ENCODE measurements at places on chromosomes 13 and 19.
A peak's percentile ranks its signal among the peaks of the same experiment; 100 is the strongest.

GRCh38 chr19:35493971-35494370 lies 3.7 kb upstream of the KRTDAP start:
- no peak overlapping the region for H3K27ac ChIP-seq
- H3K27me3 ChIP-seq = no peaks in the 10 kb centered on the region
- H3K4me3 ChIP-seq = no peak overlapping the region

- DNase-seq = no peak
- H3K4me3 ChIP-seq = no peak overlapping the region
- no peak overlapping the region for H3K27ac ChIP-seq
- H3K4me1 ChIP-seq = no peaks in the 10 kb centered on the region
- no peaks in the 10 kb centered on the region for H3K27me3 ChIP-seq
Measured at GRCh38 chr13:102763741-102764140, 9.8 kb downstream of the TEX30 start.

- no peak for DNase-seq
- H3K27me3 ChIP-seq = no peaks in the 10 kb centered on the region
- H3K36me3 ChIP-seq = peaks cover 89% of the 10 kb centered on the region
- no peaks in the 10 kb centered on the region for H3K4me1 ChIP-seq
Measured at GRCh38 chr19:4103080-4103433, 20.9 kb downstream of the MAP2K2 start.

DNA sequence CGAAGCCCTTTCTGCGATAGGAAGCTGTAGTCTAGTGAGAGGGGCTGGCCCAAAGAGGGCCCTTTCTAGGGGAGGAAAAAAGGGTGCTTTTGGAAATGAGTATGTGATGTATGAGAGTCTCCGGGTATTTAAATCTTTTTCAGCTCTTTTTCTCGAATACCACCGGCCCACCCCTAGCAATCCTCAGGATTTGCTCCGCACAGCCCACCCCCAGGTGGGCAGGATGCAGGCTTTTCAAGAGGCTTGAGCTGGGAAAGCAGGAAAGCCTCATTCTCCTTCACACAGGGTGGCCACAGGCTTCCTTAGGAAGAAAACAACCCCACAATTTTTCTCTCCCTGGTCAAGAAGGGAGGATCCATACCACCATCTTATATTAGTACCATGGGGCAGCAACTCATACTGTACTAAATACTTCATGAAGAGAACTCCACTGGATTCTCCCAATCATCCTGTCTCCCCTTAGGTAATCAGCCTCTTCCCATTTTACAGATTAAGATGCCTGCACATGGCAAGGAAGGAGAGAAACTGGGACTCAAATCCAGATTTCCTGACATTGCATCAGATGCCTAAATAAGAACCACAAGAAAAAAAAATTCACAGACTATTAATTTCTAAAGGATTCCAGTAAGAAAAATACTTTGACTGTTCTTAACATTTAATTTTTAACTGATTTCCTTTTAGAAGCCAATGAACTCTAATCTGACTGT lies 84.4 kb downstream of the STK24 start:
- H3K36me3 ChIP-seq = no peaks in the 10 kb centered on the region
- no peaks in the 10 kb centered on the region for H3K27me3 ChIP-seq
- no peak overlapping the region for H3K27ac ChIP-seq
- H3K4me3 ChIP-seq = no peak overlapping the region
- DNase-seq = no peak

- H3K36me3 ChIP-seq = no peaks in the 10 kb centered on the region
- H3K27me3 ChIP-seq = no peaks in the 10 kb centered on the region
- peaks cover 5% of the 10 kb centered on the region for H3K4me1 ChIP-seq
Measured at GRCh38 chr13:47133011-47133445, 236.2 kb upstream of the HTR2A start.

DNA sequence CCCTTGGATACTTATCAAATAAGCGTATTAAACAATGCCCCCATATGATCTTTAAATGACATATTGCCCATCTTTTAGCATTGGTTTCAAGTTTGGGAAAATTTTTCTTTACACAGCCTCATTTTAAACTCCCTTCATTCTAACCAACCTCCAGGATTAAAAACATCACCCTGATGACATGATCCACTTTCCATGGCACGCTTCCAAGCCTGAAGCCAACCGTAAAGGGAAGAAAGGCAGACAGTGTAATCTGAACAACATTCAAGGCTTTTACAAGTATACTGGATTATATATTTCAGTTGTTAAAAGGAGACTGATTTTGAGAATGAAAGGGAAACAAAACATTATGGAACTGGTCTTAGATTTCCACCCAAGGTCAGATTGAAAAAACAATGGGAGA lies 1721.9 kb downstream of the OLFM4 start:
- H3K4me1 ChIP-seq = no peaks in the 10 kb centered on the region
- no peak overlapping the region for H3K27ac ChIP-seq
- no peaks in the 10 kb centered on the region for H3K27me3 ChIP-seq
- no peak overlapping the region for H3K4me3 ChIP-seq
- no peaks in the 10 kb centered on the region for H3K36me3 ChIP-seq
- no peak for DNase-seq

GRCh38 chr19:17481986-17482385 lies 11.7 kb downstream of the SLC27A1 start:
- H3K4me1 ChIP-seq = peaks cover 5% of the 10 kb centered on the region
- H3K27ac ChIP-seq = no peak overlapping the region
- H3K36me3 ChIP-seq = no peaks in the 10 kb centered on the region
- DNase-seq = no peak
- no peak overlapping the region for H3K4me3 ChIP-seq
- no peaks in the 10 kb centered on the region for H3K27me3 ChIP-seq

- no peaks in the 10 kb centered on the region for H3K27me3 ChIP-seq
- H3K4me3 ChIP-seq = no peak overlapping the region
- no peaks in the 10 kb centered on the region for H3K4me1 ChIP-seq
- peaks cover 35% of the 10 kb centered on the region for H3K36me3 ChIP-seq
- H3K27ac ChIP-seq = no peak overlapping the region
Measured at GRCh38 chr19:52533901-52534300, 6.4 kb downstream of the ZNF808 start.

DNA sequence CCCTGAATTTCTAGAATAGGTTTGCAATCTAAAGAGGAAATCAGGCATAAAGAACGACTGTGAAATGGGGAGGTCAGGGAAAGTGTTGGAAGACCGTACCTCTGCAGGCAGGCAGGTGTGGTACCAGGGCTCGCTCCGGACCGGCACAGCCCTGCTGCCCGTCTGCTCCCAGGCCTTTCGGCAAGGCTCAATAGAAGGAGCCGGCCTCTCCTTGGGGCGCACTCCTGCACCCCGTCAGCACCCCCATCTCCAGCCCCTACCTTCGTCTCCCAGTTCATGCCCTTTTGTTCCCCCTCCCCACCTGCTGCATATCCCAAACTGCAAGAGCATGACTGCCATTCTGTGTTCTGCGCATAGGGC lies 139.8 kb upstream of the SOX1 start:
- no peaks in the 10 kb centered on the region for H3K36me3 ChIP-seq
- no peak overlapping the region for H3K27ac ChIP-seq
- DNase-seq = no peak
- H3K4me1 ChIP-seq = no peaks in the 10 kb centered on the region
- H3K27me3 ChIP-seq = peaks cover 14% of the 10 kb centered on the region
- no peak overlapping the region for H3K4me3 ChIP-seq

GRCh38 chr13:96796091-96796633 lies 198.1 kb downstream of the OXGR1 start:
- no peaks in the 10 kb centered on the region for H3K4me1 ChIP-seq
- H3K36me3 ChIP-seq = no peaks in the 10 kb centered on the region
- DNase-seq = no peak
- no peak overlapping the region for H3K4me3 ChIP-seq
- H3K27ac ChIP-seq = no peak overlapping the region
- no peaks in the 10 kb centered on the region for H3K27me3 ChIP-seq

- H3K36me3 ChIP-seq = no peaks in the 10 kb centered on the region
- no peaks in the 10 kb centered on the region for H3K27me3 ChIP-seq
- H3K27ac ChIP-seq = no peak overlapping the region
- no peak for DNase-seq
Measured at GRCh38 chr13:73215823-73216222, 157.0 kb downstream of the KLF5 start.

DNA sequence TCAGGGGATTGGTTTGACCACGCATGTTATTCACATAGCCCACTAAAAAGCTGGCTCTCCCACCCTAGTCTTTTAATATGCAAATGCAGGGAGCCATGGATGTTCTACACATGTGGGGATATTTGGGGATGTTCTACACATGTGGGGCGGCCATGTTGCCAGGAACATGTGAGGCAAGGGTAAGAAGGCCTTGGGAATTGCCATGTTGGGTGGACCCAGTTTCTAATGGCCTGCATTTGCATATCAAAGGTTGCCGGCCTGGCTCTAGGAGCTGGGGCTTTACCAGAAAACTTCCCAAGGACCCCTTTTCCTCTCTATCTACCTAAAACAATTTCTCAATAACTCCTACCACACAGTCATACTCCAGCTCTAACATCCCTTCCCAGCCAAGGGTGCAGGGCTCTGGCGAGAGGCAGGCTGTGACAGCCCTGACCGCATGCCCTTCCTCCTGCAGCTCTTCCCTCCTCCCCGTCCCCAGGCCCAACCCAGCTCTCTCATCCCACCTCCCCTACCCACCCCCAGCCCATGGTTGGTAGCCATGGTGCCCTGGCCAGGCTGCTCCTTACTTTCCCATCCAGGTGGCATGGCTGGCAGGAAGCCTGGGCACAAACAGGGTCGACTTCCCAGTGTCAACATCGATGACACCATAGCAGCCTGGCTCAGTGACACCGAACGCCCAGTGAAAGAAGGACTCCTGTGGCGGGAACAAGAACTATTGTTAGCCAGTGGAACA lies 11.0 kb downstream of the PEPD start:
- H3K27me3 ChIP-seq = no peaks in the 10 kb centered on the region
- no peak overlapping the region for H3K27ac ChIP-seq
- H3K4me1 ChIP-seq = peaks cover 10% of the 10 kb centered on the region
- no peak for DNase-seq
- H3K4me3 ChIP-seq = no peak overlapping the region

- H3K27me3 ChIP-seq = no peaks in the 10 kb centered on the region
- no peak overlapping the region for H3K27ac ChIP-seq
- no peaks in the 10 kb centered on the region for H3K36me3 ChIP-seq
Measured at GRCh38 chr19:6613711-6614110, 22.8 kb upstream of the CD70 start.

- H3K27me3 ChIP-seq = peaks cover 2% of the 10 kb centered on the region
- H3K4me3 ChIP-seq = peak overlapping the region; percentile 66
- no peak overlapping the region for H3K27ac ChIP-seq
- peaks cover 37% of the 10 kb centered on the region for H3K36me3 ChIP-seq
- H3K4me1 ChIP-seq = no peaks in the 10 kb centered on the region
Measured at GRCh38 chr19:16368385-16369305, 44.0 kb downstream of the KLF2 start.

GRCh38 chr19:34120846-34121639 lies 51.3 kb upstream of the LSM14A start:
- H3K4me3 ChIP-seq = no peak overlapping the region
- no peak overlapping the region for H3K27ac ChIP-seq
- H3K4me1 ChIP-seq = peaks cover 16% of the 10 kb centered on the region
- no peak for DNase-seq
- H3K27me3 ChIP-seq = no peaks in the 10 kb centered on the region
- no peaks in the 10 kb centered on the region for H3K36me3 ChIP-seq

- no peaks in the 10 kb centered on the region for H3K36me3 ChIP-seq
- no peak overlapping the region for H3K4me3 ChIP-seq
- no peaks in the 10 kb centered on the region for H3K4me1 ChIP-seq
- no peaks in the 10 kb centered on the region for H3K27me3 ChIP-seq
Measured at GRCh38 chr13:111962431-111962891, 104.5 kb upstream of the SOX1 start.

DNA sequence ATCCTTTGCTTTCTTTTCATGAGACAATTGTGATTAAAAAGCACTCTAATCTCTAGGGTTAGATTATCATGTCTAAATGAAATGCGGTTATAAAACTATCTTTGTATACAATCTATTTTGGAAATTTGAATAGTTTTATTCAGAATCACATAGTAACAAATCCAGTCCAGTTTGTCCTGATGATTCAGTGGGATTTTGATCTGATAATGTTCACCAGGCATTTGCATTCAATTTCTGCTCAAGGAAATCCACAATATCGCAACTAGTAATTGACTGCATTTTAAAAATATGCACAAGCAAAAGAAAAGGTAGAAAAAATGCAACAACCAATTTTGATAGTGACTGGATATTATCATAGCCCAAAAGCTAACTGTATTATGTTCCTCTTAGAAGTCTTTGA lies 63.8 kb downstream of the ITGBL1 start:
- no peak overlapping the region for H3K27ac ChIP-seq
- H3K36me3 ChIP-seq = no peaks in the 10 kb centered on the region
- no peaks in the 10 kb centered on the region for H3K27me3 ChIP-seq
- H3K4me1 ChIP-seq = no peaks in the 10 kb centered on the region

DNA sequence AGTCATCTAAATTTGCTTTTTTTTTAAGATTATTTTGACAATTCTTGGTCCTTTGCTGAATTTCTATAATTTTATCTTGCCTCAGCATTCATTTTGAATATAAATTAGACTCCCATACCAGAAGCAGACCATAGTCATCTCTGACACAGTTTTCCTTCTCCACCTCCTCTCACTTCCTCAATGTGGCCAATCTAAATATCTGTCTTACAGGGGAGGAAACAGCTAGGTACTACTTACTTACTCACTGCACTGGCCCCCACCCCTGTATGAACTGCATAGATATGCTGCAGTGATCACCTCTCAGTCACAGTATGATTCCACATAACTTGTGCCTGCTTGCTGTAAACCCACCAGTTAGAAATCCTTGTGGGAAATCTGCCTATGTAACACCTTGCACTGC lies 665.6 kb downstream of the FGF9 start:
- no peaks in the 10 kb centered on the region for H3K36me3 ChIP-seq
- H3K27me3 ChIP-seq = no peaks in the 10 kb centered on the region
- no peak for DNase-seq
- H3K4me1 ChIP-seq = no peaks in the 10 kb centered on the region
- H3K4me3 ChIP-seq = no peak overlapping the region
- H3K27ac ChIP-seq = no peak overlapping the region

GRCh38 chr13:110055089-110055488 lies 251.9 kb downstream of the COL4A1 start:
- no peaks in the 10 kb centered on the region for H3K4me1 ChIP-seq
- H3K27ac ChIP-seq = no peak overlapping the region
- no peaks in the 10 kb centered on the region for H3K27me3 ChIP-seq
- no peak for DNase-seq

DNA sequence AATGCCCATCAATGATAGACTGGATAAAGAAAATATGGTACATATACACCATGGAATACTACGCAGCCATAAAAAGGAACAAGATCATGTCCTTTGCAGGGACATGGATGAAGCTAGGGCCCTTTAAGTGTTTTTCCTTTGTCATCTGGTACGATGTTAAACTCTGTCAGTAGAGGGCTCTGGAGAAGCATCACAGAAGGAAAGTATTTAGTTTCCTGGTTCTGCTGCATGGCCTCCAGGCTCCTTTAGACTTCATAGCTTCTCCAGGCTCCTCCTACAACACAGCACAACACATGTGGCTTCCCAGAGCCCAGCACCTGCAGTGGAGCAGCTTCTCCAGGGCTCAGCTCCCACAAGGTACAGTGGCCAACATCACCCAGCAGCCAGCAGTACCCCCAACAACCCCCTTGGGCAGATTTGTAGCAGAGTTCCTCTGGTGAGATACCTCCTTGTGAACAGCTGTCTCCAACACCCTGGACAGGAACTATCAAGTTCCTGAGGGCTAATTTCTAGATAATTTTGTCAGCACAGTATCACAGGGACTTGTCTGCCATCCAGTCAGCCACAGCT lies 63.4 kb downstream of the KCTD12 start:
- no peak overlapping the region for H3K27ac ChIP-seq
- peaks cover 2% of the 10 kb centered on the region for H3K4me1 ChIP-seq
- H3K27me3 ChIP-seq = no peaks in the 10 kb centered on the region
